Large intestine (tissue), 12 donors: ENCODE measurements at places on chromosomes 11 and 22. TPM values are rescaled to one million over a fixed set of nuclear protein-coding genes. Genes with fewer than 3 reads are reported as not detected.

PRRG4 gene
- 9.3 TPM for polyA plus RNA-seq

DNA sequence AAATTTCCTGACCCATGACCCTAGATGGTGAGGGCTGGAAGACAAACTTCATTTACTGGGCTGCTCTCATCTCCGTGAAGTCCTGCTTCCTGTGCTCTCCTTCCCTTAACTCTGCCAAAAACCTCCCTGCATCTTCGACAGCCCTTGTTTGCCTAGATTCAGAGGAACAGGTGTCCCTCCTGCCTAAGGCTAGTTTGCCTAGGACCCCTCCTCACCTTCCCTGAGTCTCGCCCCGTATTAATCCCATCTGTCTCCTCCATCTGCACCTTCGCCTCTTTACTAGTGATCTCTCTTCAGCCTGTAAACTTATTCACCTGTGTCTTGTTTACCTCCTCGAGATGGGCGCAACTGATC is 33.1 kb downstream of the EIF3F start:
- DNase-seq, result no peak

SULT4A1 gene
- polyA plus RNA-seq, result 5.0 TPM

DNA sequence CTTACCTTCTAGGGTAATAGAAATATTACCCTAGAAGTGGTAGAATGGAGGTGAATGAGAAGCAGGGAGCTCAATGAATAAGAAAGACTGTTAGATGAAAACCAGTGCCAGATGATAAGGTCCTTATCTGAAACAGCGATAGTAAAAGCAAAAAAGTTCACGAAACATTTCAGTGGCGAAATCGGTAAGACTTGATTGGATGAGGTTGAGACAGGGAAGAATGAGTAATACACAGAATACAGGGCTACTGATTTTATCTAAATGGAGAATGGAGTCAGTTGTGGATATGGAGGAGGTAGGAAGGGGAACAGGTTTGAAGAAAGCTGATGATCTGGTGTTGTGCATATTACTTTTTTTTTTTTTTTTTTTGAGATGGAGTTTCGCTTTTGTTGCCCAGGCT is 96.5 kb downstream of the GALNT18 start:
- DNase-seq, result no peak

DNA sequence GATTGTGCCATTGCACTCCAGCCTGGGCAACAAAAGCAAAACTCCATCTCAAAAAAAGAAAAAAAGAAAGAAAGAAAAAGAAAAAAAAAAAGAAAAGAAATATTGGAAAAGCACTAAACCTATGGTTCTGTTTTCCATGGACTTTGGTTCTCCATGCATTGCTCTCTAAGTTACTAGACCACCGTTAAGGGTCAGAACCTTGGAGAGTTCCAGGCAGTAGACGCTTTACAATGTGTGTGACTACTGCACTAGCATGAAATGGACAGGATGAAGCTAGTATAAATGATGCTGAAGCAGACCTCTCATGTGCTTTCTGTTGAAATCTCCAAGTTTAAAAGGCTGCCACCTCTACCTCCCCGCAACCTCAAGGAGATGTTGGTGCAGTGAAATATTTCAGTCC is 63.5 kb downstream of the SIK2 start:
- peak; percentile 25 for DNase-seq

- DNase-seq, result no peak
These were observed 51.3 kb downstream of the TUG1 start for GRCh38 chr22:31020334-31020733.

DNA sequence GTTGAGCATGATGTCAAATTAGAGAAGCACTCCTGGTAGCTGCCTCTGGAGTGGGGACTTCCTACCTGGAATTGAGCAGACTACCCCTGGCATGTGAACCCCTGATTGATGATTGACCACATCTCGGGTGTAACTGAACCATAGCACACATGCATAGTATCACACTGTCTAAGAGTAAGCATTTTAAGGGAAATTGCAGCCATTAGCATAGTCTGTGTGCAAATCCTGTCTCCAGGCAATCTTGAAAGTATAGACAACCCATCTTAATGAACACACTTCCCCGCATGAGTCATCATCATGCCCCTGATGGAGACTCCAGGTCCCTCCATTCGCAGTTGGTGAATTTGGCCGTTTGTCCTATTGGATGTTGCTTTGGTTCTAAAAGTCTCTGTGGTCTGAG is 131.3 kb downstream of the C11orf91 start:
- DNase-seq, result no peak

ANKK1 gene
- polyA plus RNA-seq, result 0.27 TPM

- peak; percentile 22 for DNase-seq
These were observed 93.6 kb upstream of the CD44 start for GRCh38 chr11:35045236-35045820.

DNA sequence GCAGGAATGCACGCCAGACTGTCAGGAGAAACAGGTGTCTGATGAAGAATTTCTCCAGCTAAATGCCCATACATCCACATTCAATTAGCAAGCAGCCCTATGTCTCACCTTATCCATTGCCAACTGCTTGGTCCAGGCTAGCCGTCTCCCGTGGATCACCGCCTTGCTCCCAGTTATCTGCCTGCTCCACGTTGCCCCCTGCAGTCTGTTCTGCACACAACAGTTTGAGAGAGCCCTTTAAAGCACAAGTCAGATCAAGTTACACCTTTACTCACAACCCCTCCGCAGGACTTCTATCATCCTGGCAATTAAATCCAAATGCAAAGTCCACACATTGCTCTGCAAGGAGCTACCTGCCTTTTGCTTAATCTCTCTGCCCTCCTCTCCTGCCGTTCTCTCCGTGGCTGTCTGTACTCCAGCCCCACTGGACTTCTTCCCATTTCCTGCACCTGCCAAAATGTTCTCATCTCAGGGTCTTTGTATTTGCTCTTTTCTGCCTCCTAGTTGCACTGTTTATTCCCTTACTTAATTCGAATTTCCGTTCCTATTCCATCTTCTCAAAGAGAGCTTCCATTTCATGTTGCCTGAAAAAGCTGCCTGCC is 185.3 kb upstream of the LARGE1 start:
- DNase-seq, result peak; percentile 38

MRE11 gene
- 21.5 TPM for polyA plus RNA-seq

ALDH3B1 gene
- polyA plus RNA-seq, result 21.1 TPM

DNA sequence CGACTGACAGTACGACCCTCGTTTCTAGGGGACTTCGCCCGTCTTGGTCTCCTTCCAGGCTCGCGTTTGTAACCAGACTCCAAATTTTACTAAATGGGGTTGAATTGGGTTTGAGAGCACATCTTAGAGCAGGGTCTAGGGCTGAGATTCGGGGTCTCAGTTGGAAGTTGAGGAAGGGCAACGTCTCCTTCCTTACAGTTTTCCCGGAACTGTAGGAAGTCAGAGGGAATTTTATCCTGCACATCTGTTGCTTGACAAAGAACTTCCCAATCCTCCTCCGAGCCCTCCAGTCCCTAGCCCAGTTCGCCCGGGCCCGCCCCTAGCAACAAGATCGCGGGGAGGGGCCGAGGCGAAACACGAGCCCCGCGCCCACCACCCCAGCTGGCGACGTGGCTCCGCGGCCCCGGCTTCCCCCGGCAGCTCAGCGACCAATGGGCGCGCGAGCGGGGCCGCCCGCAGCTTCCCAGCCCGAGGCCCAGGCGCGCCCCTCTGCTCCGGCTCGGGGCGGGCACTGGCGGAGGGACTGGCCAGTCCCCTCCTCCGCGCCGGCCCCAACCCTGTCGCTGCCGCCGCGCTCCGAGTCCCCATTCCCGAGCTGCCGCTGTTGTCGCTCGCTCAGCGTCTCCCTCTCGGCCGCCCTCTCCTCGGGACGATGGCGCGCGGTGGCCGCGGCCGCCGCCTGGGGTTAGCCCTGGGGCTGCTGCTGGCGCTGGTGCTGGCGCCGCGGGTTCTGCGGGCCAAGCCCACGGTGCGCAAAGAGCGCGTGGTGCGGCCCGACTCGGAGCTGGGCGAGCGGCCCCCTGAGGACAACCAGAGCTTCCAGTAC is at the start of gene RCN1:
Gene RCN1 (plus strand): TSS at position 530 of the 826 bp plus-strand sequence. CDS start 123 bp downstream, at position 653.
- DNase-seq, result peak; percentile 62

GRCh38 chr22:41822317-41823057 is 10.4 kb upstream of the SREBF2 start:
- peak; percentile 61 for DNase-seq

DNA sequence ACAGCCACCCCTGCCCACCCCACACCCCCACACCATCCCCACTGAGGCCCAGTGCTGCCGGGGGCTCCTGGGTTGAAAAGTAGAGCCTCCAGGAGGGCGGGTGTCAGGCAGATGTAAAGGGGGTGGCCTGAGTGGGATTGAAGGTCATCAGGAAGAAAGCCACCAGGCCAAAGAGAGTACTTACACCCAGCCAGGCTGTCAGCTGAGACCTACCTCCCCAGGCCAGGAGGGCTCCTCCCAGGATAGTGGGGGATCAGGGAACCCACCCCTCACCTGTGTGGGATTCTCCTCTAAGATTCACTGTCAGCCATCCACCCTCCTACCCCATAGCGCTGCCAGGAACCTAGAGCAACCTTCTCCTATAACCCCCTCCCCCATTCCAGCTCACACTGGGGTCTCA is 17.2 kb upstream of the FCHSD2 start:
- no peak for DNase-seq

- DNase-seq, result no peak
These were observed 76.8 kb upstream of the RTL6 start for GRCh38 chr22:44574640-44575380.

BET1L gene
- polyA plus RNA-seq, result 51.2 TPM

INSC gene
- 7.2 TPM for polyA plus RNA-seq

MMP13 gene
- 0.07 TPM for polyA plus RNA-seq

DNA sequence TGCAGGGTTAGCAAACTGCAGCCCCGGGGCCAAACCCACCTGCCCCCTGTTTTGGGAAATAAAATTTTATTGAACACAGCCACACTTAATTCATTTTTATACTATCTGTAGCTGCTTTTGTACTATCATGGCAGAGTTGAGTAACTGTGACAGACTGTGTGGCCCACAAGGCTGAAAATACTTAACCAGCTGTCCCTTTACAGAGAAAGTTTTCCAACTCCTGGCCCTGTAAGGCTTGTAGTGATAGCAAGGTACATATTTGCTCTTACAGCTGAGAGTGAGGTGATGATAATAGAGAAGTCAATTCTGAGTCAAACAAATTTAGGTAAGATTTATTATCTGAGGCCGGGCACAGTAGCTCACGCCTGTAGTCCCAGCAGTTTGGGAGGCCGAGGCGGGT is 87.4 kb upstream of the SLC6A5 start:
- no peak for DNase-seq
